Stimulated activated CD8-positive, alpha-beta memory T cell treated with anti-CD3 and anti-CD28 coated beads, Interleukin-4, amount 100 ng/mL, for 1 hour (primary cell): ENCODE measurements at places on chromosomes 4 and X.

DNA sequence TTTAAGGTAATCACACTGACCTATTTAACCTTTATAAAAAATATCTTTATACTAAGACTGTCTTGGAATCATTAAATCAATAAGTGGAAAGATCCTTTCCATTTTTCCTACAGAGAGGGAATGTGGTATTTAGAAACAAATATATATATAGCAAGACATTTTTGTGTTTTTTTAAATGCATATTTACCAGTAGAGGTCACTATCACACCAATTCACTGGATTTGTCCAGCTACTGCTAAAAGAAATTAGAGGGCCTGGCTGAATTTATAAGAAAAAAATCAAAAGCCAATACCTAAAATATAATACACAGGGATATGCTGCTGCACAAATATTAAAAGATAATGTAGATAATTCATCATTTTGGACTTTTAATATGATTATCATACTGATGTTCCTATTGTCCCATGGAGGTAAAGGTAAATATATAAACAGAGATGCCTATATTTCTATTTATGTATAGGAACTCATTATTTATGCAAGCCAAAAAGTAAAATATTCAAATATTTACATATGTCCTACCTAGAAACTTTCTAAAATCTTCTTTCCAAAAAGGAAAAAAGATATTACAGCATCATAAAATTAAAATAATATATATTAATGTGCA lies 69.5 kb downstream of the PDE5A start:
- no peak for DNase-seq

DNA sequence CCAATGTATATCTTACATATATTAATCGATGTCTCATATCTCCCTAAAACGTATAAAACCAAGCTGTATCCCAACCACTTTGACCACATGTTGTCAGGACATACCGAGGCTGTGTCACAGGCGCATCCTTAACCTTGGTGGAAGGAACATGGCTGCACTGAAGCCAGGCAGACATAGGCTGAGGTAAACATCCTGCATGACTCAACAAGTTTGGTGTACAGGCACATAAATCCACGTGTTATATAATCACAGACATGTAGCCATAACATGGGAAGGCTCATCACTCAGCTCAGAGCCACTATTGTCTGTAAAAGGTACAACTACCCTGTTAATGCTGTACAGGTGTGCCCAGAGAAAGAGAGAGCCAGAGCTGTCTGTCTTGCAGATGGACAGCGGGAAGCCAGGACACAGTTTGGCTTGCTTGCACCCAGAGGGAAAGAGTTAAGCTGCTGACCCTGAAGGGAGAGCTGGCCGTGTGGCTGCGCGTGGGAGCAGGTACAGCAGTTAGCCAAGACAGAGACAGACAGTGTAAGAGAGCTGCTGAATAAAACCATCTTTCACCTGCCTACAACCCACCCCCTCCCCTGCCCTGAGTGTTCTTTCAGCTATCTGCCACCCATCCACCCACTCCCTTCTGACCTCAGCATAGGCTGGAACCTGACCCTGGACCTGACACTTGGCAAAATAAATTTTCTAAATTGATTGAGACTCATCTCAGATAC lies 22.3 kb upstream of the ZBTB33 start:
- DNase-seq: no peak

GRCh38 chr4:40265910-40266274 lies 69.1 kb downstream of the RHOH start:
- no peak for DNase-seq

DNA sequence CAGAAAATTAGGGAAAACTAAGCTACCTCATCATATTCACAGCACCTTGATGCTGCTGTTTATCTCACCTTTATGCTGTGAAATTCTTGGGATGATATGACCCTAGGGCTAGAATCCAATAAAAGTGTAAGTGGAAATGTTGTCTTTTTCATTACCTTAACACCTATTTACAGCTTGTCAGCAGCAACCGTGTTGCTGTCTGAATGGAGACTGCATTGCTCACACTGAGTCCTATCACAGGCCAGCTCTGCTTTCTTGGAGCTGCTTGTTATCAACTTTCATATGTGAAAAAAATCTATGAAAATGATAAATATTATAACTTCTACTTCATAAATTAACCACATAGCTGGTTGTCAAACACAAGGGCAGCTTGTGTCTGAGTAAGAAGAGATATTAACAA lies 789.5 kb downstream of the TECRL start:
- no peak for DNase-seq

- DNase-seq: no peak
These were observed 7.8 kb downstream of the TIGD2 start for GRCh38 chr4:89119166-89119565.

- no peak for DNase-seq
These were observed 95.0 kb downstream of the DGKK start for GRCh38 chrX:50375481-50376267.

DNA sequence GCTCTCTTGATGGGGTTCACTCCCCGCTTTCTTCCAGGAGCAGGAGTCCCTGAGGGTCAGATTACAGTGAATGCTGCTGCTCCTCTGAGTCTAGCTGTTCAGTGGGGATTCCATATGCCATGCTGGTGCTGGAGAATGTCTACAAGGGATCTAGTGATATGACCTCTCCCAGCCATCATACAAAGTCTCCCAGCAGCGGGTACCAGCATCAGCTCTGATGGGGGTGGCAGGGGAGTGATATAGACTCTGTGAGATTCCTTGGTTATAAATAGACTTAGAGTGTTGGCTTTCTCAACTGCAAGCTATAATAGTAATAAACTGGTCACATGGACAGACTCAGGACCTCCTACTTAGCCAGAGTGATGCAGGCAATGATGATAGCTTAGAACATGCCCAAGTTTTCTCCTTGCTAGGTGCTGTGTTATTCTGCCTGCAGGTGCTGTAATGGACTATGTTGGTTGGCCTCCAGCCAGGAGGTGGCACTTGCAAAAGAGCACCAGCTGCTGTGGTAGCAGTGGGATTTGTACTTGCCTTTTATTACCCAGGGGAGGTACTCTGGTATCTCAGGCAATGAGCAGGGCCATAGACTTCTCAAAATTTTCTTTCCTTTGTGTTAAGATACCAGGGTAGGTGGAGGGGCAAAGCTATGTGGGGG lies 202.9 kb downstream of the CHIC1 start:
- no peak for DNase-seq

DNA sequence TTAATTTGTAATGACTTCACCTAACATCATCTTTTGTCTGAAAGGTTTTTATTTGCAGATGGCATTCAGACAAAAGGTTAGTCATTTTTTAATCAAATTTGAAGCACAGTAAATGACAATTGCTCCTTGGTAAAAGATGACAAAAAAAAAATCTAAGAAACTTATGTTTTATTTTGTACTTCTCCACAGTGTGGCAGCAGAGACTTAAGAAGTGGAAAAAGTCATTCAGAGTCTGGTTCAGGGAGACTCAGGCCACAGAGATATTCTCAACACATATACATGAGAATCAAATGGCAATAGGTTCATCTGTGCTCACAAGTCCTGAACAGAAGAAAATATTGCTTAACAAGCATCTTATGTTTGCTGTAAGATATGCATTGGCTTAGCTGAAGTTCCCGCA lies 436.2 kb downstream of the KCNIP4 start:
- DNase-seq: no peak

GRCh38 chr4:138097912-138098600 lies 144.1 kb downstream of the SLC7A11 start:
- DNase-seq: no peak

DNA sequence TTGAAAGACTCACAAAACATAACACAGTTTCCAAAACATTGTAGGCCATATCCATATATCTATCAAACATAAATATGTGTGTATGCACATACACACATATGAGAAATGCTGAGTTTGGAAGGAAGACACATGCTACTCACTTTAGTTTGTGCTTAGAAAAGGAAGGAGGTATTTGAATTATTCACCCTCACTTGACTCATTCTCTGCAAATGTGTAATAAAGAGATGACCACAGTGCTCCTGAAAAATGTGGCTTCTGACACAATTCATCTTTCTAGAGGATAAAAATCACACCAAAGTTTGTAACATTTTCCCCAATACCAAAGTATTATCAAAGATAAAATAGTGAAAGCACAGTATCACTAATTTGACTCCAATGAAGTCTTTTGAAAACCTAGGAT lies 950.1 kb downstream of the FAT4 start:
- DNase-seq: no peak

- no peak for DNase-seq
These were observed 109.9 kb upstream of the PTPN13 start for GRCh38 chr4:86484241-86484640.

DNA sequence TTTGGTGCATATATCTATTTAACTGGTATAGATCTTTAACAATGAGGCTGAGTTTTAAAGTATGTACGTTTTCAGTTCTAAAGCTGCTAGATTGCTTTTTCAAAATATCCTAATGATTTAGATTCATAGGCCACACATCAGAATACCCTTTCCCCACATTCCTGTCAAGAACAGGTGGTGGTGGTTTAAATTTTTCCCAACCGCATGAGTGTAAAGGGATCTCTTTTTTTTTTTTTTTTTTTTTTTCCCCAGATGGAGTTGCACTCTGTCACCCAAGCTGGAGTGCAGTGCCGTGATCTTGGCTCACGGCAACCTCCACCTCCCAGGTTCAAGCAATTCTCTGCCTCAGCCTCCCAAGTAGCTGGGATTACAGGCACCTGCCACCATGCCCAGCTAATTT lies 28.0 kb downstream of the NUP54 start:
- DNase-seq: no peak

GRCh38 chrX:23317799-23318724 lies 16.6 kb upstream of the PTCHD1 start:
- DNase-seq: no peak

DNA sequence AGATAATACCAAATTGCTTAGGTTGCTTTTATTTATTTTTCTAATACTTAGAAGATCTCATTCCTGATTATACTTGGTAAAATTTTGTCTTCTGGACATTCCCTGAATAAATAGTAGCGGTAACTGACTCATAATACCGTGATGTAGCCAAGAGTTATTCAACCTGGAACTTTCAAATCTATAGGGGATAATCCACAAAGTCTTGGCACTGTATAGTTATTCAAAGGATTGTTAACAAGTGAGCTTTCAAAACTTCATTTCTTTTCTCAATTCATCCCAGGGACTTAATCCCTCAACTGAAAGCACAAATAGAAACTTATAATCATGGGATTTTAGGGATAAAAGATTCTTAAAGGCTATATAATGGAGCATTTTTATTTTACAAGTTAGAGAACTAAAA lies 1383.3 kb downstream of the FAM133A start:
- DNase-seq: no peak
